ENCODE measurements at places on chromosomes 6 and 20.

- DNase-seq, result no peak
Measured at GRCh38 chr6:45109551-45109950, 218.6 kb upstream of the RUNX2 start.

GRCh38 chr6:69294862-69295261 is 501.9 kb downstream of the LMBRD1 start:
- no peak for DNase-seq

- peak; percentile 30 for DNase-seq
Measured at GRCh38 chr6:136920216-136920615, 1.9 kb upstream of the SLC35D3 start.

DNA sequence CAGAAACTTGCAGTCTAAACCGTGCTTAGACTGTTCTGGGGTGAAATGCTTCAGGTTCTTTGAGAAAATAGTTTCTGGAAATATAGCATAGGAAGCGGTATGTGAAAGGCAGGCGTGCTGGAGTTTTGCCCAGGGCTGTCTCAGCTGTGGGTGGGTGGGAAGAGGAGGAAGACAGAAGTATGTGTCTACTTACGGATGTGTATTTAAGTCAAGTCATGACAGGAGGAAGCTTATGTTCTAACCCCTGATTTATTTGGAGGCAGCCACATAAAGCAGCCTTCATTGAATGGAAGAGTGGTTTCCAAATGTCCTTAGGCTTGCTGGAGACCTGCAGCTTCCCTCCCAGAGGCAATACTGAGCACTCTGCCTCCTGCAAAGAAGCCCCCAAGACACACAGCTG is 345.8 kb upstream of the PRND start:
- DNase-seq, result no peak

DNA sequence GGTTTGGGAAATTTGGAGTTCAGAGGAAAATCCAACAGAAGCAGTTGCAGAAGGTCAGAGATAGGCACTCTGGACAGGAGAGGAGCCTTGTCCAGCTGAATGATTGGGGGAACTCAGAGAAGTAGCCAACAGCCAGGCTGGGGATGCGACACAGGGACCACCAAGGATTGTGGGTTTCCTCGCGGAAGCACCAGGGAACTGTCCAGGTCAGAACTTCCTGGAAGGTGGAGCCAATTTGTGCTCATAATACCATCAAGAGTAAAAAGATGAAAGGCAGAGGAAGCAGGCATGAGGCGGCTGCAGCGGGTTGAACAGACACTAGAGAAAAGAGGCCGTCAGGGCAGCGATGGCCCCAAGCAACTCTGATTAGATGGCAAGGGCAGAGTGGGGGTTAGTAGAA is 33.7 kb downstream of the MDFI start:
- DNase-seq, result no peak

- DNase-seq, result no peak
Measured at GRCh38 chr6:3280866-3281465, 22.2 kb downstream of the PSMG4 start.

- peak; percentile 58 for DNase-seq
Measured at GRCh38 chr6:2940010-2940850, 31.1 kb downstream of the SERPINB6 start.
